Stimulated activated CD4-positive, alpha-beta T cell treated with anti-CD3 and anti-CD28 coated beads, Interleukin-1b, Interleukin-23, amount 100 ng/mL, for 4 hours (primary cell): ENCODE measurements at places on chromosomes 7 and 10.

DNA sequence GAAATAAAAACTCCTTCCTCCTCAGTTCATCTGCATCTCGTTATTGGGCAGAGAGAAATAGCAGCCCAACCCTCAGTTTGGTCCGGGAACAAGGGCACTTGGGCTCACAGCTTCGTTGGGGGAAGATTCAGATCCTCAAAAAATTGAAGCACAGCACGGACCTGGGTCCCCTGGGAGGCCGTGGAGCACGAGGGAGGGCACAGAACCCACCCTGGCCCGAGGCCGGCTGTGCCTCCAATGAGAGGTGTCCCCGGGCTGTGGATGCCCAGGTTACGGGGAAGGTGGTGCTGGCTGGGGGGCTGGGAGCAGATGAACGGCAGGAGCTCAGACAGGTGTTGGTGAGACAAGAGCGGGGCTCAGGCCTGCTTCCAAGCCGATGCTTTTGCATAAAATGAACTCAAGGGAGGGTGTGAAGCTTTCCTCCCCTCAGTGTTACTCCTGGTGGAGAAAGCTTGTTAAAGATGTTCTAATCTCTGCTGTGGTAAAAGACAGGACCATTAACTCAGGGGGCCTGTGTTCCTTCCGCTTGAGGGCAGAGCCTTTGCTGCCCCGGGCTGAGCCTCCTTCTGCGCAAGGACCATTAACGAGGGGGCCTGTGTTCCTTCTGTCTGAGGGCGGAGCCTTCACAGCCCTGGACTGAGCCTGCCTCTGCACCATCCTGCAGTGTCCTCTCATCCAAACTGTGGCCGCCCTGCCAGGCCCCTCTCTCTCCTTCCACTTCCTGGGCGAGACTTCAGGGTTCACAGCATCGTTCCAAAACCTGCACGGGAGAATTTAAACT lies 302.2 kb downstream of the ADARB2 start:
- no peak for DNase-seq

DNA sequence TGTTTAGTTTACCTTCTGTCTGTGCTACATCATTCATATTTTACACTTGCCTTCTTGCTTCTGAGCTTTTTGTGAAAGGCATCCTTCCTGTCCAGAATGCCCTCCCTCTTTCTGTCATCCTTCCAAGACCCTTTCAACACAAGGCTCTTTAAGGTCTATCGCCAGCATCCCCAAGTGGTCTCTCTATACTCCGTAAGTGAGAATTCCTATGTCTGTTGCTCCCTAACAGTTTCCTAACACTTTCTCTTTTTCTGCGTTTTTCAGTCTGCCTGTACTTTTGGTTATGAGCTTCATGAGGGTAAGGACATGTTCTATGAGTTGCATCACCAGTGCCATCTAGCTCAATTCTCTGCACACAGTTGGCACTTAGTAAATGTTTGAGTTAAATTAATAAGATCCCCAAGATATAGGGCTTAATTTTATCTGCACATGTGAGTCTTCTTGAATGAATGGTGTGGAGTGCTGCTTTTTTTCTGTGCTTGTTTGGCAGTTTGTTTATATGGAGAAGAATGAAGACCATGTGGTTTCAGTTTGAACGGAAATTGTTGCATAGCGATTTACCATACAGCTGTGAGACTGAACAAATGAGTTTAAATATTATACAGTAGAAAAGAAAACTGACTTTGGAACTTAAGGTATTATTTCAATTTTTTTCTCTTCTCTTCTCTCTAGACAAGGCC lies 29.4 kb downstream of the RABGEF1 start:
- DNase-seq, result no peak

DNA sequence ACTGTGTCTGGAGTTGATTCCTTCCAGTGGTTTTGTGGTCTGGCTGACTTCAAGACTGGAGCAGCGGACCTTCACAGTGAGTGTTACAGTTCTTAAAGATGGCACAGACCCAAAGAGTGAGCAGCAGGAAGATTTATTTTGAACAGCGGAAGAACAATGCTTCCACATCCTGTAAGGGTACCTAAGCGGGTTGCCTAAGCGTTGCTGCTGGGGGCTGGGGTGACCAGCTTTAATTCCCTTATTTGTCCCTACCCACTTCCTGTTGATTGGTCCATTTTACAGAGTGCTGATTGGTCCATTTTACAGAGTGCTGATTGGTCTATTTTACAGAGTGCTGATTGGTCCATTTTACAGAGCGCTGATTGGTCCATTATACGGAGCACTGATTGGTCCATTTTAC lies 13.2 kb downstream of the AKR1B15 start:
- no peak for DNase-seq

GRCh38 chr7:41747961-41748360 lies 45.1 kb upstream of the INHBA start:
- DNase-seq, result no peak

DNA sequence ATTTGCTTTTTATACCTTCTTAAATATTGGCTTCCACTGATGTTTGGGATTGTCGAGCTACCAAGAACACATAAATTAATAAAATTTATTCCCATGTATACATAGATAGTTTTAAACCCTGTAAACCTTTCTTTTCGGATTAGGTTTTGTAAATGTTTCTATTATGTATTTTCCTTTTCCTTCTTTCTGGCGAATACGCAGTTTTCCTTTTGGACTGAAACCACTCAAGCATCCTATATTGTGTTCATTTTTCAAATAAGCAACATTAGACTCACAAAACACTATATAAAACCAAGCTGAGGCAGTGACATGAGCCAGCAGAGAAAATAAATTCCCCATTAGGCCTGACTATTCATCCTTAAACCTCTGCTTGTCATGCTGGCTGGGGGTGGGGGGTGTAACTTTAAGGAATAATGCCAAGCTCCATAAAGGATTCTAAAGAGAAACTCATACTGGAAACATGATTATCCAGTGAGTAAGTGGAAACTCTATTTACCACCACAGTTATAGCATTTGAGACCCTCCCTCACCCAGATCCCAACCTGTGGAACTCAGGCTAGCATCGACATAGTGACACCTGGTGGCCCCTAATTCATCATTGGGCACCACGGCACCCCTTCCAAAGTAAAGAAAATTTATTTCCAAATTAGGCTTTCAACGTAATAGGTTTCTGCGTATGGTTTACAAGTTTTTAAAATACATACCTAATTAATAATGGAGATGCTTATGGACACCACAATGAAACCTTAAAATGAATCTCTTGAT lies 86.5 kb upstream of the CELF2 start:
- DNase-seq, result no peak
